ENCODE measurements at places on chromosomes 5 and 9. TPM values are rescaled to one million over a fixed set of nuclear protein-coding genes. Genes with fewer than 3 reads are reported as not detected.

- DNase-seq, result no peak
Observed at GRCh38 chr9:122406070-122406890, 35.5 kb downstream of the PTGS1 start.

- no peak for DNase-seq
Observed at GRCh38 chr5:54403885-54404416, 51.5 kb upstream of the HSPB3 start.

DNA sequence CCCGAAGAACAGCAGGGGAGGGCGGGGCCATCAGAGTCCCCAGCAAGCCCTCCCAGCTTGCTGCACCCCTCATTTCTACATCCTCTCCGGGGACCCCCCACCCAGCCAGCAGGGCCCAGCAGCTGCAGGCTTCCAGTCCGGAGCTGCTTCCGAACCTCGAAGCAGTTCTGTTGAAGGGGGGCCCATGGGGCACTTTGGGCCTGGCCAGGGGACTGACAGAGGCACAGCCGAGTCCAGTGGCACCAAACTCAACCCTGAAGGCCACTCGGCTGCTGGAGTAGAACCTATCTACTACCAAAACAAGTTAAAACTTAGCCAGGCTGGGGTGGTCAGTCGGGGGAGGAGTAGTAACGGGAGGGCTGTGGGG is 8.1 kb upstream of the CCDC187 start:
- DNase-seq, result no peak

DNA sequence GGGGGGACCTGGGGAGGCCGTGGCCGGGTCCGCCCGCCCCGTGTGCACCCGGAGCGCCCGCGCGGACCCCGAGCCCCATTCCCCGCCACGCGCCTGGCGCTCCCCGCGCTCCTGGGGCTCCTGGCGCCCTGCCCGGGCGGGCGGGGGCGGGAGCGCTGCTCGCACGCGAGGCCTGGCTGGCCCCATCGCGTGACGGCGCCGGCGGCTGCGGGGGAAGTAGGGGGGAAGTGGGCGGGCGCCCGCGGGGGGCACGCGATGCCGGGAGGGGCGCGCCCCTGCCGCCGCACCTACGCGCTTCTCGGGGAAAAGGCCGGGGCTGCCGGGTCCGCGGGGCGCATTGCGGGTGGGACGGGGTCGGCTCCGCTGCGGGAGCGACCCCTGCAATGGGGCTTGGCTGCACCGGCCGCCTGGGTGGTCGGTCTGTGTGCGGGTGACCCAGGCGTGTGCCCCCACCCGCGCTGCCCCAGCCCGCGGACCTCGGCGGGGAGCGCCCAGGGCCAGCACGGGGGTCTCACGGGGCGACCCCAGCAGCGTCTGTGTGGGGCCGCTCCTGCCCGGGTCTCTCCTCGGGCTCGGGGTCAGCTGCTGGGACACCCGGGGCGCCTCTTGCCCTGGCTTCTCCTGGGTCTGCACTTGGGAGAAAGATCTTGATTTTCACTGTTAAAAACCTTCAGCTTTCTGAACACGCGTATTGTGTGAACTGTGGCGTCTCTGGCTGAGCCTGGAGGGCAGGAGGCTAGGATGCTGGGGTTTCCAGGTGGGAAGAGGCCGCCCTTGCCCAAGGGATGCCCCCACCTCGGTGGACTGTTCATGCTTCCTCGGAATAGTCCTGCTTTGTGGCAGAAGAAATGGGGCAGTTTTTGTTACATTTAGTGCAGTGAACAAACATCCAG is 52.4 kb downstream of the AHRR start:
- DNase-seq, result no peak

DNA sequence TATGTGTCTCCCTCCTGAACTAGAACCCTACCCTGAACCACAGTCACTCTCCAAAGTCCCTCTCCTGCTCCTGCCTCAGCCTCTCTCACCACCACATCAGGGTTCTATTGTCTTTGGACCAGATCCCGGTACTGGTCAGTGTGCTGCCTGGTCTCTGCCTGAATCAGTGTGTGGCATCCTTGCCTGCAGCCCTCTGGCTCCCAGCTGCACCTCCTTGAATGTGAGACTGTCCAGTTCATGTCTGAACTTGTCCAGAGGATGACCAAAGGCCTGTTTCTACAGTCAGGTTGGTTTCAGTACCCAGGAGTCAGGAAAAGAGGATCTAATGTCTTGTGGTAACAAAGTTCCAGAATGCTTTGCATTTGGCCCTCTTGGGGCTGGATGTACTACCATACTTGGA is 76.8 kb upstream of the RANBP3L start:
- no peak for DNase-seq

FBP2 gene
- total RNA-seq, result not detected

PKD2L2 gene
- 0.28 TPM for total RNA-seq

C9 gene
- not detected for total RNA-seq

GPR151 gene
- total RNA-seq, result not detected

Data from naive thymus-derived CD4-positive, alpha-beta T cell (primary cell).